NCI-H226 (cell line): ENCODE measurements at places on chromosomes 4 and X.

- peak; percentile 54 for DNase-seq
Measured at GRCh38 chr4:2858451-2859217, 15.0 kb downstream of the ADD1 start.

GRCh38 chr4:56742080-56742871, 61.2 kb upstream of the HOPX start:
- DNase-seq = peak; percentile 32

DNA sequence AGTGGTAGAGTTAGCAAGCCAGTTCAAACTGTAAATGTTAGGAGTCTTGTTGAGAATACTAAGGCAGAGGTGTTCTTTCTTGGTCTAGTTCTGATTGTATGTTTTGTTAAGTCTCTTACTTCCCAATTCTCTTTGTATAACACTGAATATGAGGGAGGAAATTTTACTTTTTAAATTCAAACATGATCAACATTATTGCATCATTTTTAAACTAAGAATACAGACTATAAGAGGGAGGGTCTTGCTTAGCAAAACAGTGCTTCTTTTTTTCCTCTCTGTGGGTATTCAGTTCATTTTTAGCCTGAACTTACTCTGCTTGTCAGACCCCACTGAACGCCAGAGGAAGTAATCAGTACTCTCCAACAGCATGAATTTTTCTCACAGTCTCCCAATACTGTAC, 198.0 kb downstream of the GABRG1 start:
- DNase-seq = no peak

GRCh38 chr4:109334129-109335105, 32.0 kb upstream of the COL25A1 start:
- DNase-seq = no peak

- DNase-seq = no peak
Measured at GRCh38 chr4:188147776-188148175, 8.5 kb downstream of the TRIML1 start.

DNA sequence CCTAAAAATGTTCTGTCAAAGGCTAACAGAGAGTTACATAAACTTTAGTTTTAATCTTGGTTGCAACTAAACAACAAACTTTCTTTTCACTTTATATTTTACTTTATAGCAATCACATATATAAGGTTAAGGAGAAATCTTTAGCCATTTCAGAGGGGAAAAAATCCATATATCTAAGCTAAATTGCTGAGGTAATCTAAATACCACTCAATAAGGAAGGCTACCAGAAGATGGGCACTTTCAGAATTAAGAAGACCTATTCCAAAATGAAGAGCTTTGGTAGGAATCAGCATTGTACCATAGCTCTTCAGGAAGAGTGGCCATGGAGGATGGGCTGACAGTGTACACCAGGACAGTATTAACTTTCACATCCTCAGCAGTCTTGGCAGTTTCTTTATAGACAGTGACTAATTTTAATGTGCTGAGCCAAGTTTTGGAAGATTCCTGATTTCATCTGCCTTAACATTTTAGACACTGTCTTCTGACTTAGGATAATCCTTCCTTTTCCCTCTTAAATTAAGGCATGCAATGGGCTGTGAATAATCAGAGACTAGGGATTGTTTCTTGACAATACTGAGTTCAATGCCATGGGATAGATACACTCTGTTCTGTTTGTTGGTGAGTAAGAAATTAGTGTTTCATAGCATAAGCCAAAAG, 7.1 kb downstream of the FAT4 start:
- DNase-seq = peak; percentile 10

- DNase-seq = no peak
Measured at GRCh38 chr4:47383829-47384427, 79.6 kb downstream of the COMMD8 start.

- no peak for DNase-seq
Measured at GRCh38 chrX:150990910-150991309, 7.8 kb downstream of the HMGB3 start.

GRCh38 chrX:17859609-17860178, 1.4 kb downstream of the RAI2 start:
- DNase-seq = no peak
